ENCODE measurements at places on chromosomes 7 and 10. TPM values are rescaled to one million over a fixed set of nuclear protein-coding genes. Genes with fewer than 3 reads are reported as not detected.

- DNase-seq, result no peak
These were observed 229.9 kb downstream of the MAD1L1 start for GRCh38 chr7:2002561-2003450.

DNA sequence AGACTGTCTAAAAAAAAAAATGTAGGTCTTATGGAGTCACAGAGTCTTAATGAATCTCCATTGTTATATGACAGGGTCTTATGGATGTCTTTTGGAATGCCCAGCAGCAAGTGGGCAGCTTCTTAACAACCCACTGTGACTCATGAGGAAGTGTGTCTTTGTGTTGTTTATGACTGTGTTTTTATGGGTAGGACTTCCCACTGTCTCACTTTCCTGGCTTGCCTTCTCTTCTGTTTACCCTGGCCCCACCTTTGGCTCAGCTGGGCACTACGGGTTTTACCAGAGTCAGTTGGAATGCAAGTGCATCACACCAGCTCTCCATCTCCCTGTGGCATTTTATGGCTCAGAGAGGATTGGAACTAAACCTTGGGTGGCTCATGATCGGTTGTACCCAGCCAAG lies 580.5 kb downstream of the AUTS2 start:
- peak; percentile 92 for DNase-seq

CDC123 gene
- total RNA-seq, result 294 TPM

GRCh38 chr7:117505238-117505637 lies 25.4 kb downstream of the CFTR start:
- no peak for DNase-seq

DNA sequence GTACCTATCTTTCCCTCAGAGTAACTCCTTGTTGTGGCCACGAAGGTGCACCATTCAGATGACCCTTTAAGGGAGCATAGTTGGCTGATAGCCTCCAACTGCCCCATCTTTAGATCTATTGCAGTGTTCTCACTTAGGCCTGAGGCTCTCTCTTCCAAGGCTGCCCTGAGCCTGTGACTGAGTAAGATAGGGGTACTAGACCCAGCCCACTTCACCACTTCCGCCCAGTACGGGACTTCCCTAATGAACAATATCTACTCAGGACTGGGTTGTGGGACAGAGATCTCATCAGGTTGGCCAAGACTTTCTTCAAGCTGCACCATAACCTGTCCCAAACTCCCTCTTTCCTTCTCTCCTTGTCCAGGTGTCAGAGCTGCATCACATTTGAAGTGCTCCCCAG lies 5.7 kb upstream of the GNAI1 start:
- DNase-seq, result no peak

DNA sequence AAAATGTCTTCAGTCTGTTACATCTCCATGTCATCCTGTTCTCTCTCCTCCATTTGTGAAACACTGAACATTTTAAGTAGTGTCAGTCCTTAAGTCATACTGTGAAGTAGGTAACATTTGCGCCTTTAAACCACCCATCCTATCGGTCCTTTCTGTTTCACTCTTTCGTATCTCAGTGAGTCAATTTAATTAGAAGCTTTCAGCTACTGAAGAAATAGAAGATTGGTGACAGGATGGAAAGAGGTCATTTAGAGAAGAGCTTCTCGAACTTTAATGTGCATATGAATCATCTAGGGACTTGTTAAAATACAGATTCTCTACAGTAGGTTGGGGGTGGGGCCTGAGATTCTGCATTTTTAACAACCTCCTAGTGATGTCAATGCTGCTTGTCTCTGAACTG lies 113.4 kb downstream of the SRI start:
- no peak for DNase-seq

PLAC9 gene
- total RNA-seq, result 3.8 TPM

- DNase-seq, result no peak
These were observed 41.0 kb downstream of the NKX2-3 start for GRCh38 chr10:99573790-99574189.
